ENCODE measurements at places on chromosomes 5 and 9. TPM values are rescaled to one million over a fixed set of nuclear protein-coding genes. Genes with fewer than 3 reads are reported as not detected.

The FBN2 gene
- total RNA-seq = 0.13 TPM

The DBH gene
- total RNA-seq = not detected

The TNFSF8 gene
- not detected for total RNA-seq

The MARCOL gene
- total RNA-seq = not detected

The SNAPC4 gene
- 5.6 TPM for total RNA-seq

The CD274 gene
- total RNA-seq = 6.4 TPM

DNA sequence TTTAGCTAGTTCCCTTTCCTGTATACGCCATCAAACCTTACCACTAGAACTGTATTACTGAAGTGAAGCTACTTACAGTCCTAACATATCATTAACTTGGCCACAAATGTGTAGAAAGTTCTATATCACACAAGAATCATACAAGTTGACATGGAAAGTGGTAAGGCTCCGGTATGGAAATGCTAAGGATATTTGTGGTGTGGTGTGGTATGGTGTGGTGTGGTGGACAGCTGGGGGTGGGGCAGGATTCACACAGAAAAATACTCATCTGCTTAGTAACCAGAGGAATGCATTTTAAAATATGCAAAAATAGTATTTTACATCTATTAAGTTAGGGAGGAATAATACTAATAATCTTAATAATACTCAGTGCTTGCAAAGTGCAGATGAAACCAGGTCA lies 69.4 kb downstream of the TRPC7 start:
- no peak for DNase-seq

DNA sequence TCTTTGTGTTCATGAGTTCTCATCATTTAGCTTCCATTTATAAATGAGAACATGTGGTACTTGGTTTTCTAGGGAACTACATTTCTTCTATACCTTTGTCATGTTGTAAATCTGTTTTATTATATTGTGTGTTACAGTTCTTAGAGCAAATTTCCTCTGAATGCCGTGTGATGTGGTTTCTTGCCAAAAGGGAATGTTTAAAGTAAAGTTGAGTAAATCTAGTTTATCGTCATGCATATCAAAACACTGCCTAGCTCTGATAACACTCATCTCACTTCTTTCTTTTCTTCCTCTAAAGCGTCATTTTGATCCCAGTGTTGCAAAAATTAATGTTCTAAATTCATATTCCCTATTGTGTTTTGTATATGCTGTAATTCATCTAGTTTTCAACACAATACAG lies 295.4 kb upstream of the HAPLN1 start:
- no peak for DNase-seq

DNA sequence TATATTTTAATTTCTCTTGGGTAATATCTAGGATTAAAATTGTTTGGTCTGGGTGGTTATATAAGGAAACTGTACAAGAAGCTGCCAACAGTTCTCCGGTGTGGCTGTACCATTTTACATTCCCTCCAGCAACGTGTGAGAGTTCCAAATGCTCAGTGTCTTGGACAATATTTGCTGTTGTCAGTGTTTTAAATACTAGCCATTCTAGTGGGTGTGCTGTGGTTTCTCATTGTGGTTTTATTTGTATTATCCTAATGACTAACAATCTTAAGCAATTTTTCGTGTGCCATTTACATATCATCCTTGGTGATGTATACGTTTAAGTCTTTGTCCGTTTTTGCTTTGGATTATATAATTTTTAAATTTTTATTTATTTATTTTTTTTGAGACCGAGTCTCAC lies 34.0 kb downstream of the TNFSF15 start:
- DNase-seq = no peak

DNA sequence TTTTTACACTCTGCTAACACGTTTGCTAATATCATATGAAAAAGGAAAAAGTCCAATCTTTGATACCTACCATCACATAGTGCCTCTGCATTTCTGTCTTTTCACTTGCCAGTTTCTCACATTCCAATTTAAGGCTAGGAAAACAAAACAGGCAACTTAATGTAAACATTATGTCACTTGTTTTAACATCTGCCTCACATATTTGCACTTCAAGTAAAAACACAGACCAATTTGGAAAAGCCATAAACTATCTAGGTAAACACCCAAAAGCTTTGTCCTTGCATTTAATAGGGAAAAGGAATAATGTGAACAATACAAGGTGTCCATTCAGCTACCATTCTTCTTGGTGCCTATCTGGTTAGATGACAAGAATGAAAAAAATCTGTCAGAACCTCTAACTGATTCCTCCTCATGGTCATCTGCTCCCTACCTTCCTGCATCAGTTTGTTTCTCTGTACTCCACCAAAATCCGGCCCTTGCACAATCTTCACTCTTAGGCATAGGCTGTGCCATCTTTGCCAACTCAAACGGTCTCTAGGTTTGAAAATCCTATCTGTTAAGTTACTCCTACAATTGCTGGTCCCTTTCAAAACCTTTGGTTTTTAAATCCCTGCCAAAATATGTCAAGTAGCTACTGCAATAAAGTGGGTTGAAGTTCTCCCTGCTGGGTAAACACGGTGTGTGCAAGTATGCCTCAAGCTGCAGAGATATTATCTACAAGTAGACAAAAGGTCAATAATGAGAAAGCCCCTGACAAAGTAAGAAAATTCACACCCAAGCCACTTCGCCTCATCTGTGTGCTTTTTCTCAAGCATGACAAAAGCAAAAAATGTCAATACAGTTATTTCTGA lies 3.4 kb downstream of the TLE1 start:
- DNase-seq = peak; percentile 47
